ENCODE measurements at places on chromosomes 11 and 22.

DNA sequence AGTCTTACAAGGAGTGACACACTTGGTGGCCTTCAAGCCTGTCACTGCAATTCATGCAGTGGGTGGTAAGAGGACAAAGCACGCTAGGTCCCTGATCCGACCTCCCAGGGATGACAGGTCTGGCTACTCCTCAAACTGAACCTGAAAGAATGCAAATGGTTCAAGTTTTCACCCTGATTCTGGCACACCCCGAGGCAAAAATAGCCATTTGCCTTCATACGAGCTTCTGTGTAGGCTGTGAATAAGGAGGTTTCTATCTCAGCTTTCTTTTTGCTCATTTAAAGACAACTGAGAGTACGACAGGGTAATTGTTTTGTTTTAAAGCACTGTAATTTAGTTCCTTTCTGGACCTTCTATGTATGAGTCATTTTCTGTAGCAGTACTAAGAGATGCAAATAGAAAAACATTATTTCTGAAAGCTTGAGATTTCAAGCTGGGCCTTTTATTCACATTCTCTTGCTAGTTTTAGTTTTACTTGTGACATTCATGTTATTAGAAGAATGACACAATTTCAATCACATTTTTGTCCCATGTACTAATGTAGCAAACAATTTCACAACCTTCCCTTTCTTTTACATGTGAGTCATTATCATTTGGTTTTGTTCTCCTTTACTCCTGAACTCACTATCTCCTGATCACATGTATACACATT is 56.6 kb upstream of the FDX1 start:
- DNase-seq = no peak

- no peak for DNase-seq
Observed at GRCh38 chr11:120869516-120870011, 154.3 kb upstream of the TBCEL start.

- no peak for DNase-seq
Observed at GRCh38 chr11:444396-445144, 2.8 kb upstream of the ANO9 start.

DNA sequence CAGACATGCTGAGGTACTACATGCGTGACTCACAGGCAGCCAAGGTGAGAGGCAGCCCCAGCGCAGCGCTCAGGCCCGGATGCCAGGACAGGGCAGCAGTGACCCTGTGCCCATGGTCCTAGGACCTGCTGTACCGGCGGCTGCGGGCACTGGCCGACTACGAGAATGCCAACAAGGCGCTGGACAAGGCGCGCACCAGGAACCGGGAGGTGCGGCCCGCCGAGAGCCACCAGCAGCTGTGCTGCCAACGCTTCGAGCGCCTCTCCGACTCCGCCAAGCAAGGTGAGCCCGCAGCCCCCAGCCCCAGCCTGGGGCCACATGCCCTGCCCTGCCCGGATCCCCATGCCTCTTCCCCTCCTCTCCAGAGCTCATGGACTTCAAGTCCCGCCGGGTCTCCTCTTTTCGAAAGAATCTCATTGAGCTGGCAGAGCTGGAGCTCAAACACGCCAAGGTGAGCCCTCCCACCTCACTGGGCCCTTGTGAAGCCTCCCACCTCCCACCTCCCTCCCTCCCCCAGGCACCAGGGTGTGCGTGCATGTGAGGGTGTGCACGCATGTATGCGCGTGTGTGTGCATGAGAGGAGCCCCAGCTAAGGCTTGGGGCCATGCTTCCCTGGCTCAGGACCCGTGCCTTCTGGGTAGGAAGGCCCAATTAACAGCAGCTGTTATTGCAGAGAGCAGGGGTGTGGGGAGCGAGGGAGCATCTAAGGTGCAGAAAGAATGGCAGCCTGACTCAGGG is 5.3 kb downstream of the CFL1 start:
- DNase-seq = no peak

DNA sequence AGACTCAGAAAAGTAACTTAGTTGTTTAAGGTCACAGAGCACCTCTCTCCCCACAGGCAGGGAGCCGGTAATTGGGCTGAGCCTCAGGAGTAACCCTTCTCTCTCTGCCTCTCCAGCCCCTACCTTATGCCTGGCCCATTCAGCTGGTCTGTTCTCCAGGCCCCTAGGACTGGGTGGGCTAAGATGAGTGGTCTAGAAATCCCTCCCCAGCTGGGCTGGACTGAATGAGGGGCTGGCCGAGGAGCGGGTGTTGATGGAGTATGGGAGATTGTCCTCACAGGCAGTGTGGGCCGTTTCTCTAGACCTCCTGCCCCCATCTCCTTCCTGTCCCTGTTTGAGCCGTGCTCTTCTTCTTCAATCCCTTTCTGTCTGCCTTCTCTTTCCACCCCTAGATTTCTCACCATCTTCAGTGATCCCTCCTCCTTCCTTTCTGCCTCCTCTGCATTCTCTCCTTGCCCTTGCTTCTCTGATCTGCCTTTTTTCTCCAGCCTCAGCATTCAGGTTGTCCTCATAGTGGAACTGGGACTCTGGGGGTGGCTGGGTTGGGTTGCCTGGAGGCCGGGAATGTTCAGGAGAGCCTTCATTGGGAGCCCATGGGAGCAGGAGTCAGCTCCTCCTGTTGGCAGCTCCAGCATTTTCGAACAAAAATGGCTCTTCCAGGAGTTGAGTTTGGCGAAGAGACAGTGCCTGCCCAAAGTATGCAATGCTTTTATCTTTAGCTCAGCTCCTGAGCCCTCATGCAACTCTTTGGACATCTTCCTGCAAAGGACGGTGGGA is 7.6 kb downstream of the ST3GAL4 start:
- no peak for DNase-seq

GRCh38 chr11:124895471-124895971 is 2.1 kb downstream of the ROBO4 start:
- DNase-seq = no peak

- DNase-seq = peak; percentile 18
Observed at GRCh38 chr11:77151804-77152509, 23.9 kb downstream of the MYO7A start.

GRCh38 chr11:45252877-45253276 is 33.3 kb downstream of the SYT13 start:
- no peak for DNase-seq

DNA sequence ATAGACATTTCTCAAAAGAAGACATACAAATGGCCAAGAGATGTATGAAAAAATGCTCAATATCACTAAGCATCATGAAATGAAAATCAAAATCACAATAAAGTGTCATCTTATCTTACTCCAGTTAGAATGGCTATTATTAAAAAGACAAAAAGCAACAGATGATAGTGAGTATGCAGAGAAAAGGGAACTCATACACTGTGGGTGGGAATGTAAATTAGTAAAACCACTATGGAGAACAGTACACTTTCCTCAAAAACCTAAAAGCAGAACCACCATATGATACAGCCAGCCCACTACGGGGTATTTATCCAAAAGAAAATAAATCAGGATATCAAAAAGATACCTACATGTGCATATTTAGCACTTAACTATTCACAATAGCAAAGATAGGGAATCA is 700.0 kb upstream of the ANO5 start:
- no peak for DNase-seq

- DNase-seq = no peak
Observed at GRCh38 chr22:33578752-33579151, 341.5 kb downstream of the LARGE1 start.

DNA sequence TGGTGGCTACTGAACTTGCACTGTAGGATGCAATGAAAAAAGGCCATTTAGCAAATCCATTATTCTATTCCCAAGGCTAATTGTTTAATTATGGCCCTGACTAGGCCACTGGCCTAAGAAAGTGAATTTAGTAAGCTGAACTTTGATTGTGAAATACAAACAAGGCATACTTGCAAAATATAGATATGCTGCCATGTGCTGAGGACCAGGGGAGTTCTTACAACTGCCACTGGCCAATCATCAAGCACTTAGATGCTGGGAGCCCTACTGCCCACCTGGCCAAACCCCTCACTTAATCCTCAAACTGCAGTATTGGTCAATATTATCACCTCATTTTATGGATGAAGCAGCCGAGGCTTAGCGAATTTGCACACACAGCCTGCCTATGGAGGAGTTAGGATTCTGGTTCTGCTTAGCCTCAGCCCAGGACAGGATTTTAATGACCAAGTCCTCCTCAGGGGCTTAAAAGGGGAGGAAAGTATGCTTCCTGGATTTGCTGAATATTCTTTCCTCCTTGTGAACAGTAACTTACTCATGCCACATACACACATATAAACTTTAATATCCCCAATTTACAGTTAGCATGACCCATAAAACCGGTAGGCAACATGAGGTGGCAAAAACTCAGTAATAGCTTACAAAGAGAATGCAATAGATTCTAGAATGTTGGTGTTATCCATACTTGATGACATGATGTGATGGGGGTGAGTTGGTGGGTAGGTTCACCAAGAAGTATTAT is 39.3 kb downstream of the CD44 start:
- no peak for DNase-seq

DNA sequence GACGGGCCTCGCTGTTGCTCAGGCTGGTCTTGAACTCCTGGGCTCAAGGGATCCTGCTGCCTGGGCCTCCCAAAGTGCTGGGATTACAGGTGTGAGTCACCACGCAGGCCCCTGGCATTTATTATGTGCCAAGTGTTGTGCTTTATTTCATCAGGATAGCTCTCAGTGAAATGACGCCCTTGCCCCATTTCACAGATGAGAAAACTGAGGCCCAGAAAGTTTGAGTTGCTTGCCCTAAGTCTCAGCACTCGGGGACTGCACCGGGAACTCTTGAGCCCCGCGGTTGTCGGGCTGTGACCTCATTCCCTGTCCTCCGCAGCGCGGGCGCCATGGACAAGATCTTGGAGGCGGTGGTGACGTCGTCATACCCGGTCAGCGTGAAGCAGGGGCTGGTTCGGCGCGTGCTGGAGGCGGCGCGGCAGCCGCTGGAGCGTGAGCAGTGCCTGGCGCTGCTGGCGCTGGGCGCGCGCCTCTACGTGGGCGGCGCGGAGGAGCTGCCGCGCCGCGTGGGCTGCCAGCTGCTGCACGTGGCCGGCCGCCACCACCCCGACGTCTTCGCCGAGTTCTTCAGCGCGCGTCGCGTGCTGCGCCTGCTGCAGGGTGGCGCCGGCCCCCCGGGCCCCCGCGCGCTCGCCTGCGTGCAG is 7.3 kb downstream of the USP35 start:
- DNase-seq = no peak

DNA sequence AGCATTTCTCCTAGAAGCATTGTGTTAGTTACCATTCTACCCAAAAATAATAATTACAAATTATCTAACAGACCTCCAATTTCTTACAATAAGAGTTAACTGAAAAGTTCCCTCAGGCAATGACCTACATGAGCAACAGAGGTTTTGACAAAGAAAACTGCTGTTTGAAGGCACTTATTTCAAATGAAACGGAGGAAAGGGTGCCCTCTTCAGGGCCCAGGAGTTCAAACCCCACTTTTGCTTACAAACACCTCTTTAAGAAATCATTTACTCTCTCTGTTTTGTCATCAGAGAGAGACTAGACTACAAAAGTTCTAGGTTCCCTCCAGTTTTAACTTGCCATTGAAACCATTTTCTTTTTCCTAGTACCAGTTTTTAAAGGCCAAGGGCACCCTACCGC is 56.7 kb downstream of the AMBRA1 start:
- DNase-seq = no peak

- no peak for DNase-seq
Observed at GRCh38 chr22:44070029-44070428, 45.9 kb downstream of the PARVB start.

GRCh38 chr22:21606775-21607174 is 23.0 kb downstream of the YDJC start:
- no peak for DNase-seq

GRCh38 chr11:78189851-78190250 is 1.1 kb downstream of the USP35 start:
- no peak for DNase-seq

- no peak for DNase-seq
Observed at GRCh38 chr11:83093634-83094033, 21.9 kb upstream of the RAB30 start.

GRCh38 chr11:74905326-74905725 is 43.6 kb downstream of the XRRA1 start:
- no peak for DNase-seq

DNA sequence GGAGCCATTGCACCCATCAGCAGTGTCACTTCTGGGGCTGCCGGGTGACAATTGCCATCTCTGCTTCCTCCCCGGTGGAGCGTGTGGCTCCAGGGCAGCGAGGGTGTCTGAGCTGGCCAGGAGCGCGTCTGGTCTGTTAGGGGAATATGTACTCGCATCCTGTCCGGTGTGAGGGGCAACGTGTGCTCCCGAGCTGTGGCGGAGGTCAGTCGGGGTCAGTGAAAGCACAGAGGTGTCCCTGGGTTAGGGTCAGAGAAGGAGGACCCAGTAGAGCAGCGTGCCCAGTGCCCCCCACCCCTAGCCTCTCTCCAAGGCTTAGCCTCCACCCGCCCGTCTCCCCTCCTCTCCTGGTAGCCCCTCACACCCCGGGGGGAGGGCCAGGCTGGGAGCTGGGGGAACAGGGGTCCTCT is 1.5 kb downstream of the CLCF1 start:
- DNase-seq = no peak

DNA sequence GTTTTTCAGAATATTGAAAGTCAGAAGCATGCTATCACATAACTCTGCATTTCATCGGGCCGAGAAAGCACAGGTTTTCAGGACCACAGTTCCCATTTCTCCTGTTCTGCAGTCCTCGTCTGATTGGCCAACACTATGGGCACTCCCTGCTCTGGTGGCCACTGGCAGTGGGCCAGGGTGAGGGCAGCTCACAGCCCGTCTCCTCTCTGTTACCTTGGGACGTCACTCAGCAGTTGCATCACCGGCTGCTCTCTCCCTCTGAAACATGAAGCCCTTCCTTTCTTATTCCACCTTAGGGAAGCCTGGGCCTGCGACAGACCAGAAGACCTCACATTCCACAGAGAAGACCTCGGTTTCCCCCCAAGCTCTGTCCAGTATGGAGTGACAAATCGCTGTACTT is 11.4 kb upstream of the MICAL3 start:
- no peak for DNase-seq

- no peak for DNase-seq
Observed at GRCh38 chr11:101618709-101619108, 34.9 kb upstream of the TRPC6 start.

GRCh38 chr11:131402040-131402439 is 31.6 kb downstream of the NTM start:
- no peak for DNase-seq

GRCh38 chr11:119734788-119735187 is 5.8 kb upstream of the NECTIN1 start:
- DNase-seq = no peak

GRCh38 chr22:19745155-19746101 is 15.2 kb upstream of the TBX1 start:
- no peak for DNase-seq

DNA sequence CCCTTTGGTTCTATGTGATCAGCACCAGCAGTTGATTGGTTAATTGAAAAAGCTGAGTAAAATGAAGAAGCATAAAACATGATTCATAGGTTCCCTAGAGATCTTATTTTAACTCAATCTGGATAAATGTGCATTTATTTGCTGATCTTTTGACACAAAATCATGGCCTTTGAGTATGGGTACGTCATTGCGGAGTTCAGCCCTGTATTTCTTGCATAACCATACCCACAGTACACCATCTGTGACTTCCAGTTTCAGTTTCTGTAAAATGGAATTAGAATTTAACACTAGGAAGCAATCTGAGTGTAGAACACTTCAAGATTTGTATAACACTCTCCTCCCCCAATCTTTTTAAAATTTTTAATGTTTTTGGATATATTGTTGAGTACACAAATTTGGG is 358.2 kb downstream of the DDX10 start:
- DNase-seq = no peak

All from activated T-helper 1 cell treated with Interleukin-2 at 50 U/mL for 16 hours (primary cell).